ENCODE measurements at places on chromosomes 13 and 19.
A peak's percentile ranks its signal among the peaks of the same experiment; 100 is the strongest.

DNA sequence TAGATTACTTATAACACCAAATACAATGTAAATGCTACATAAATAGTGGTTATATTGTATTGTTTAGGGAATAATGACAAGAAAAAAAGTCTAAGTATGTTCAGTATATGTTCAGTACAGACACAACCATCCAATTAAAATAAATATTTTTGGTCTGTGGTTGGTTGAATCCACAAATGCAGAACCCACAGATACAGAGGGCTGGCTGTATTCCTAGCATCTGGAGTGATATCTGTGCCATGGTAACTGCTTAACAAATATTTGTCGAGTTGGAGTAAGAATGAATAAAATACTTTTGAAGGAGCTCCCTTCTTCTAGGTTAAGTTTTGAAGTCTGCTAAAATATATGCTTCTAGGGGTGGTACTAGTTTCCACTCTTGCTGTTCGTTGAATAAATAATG is 241.0 kb downstream of the KLF5 start:
- DNase-seq, result peak; percentile 15

DNA sequence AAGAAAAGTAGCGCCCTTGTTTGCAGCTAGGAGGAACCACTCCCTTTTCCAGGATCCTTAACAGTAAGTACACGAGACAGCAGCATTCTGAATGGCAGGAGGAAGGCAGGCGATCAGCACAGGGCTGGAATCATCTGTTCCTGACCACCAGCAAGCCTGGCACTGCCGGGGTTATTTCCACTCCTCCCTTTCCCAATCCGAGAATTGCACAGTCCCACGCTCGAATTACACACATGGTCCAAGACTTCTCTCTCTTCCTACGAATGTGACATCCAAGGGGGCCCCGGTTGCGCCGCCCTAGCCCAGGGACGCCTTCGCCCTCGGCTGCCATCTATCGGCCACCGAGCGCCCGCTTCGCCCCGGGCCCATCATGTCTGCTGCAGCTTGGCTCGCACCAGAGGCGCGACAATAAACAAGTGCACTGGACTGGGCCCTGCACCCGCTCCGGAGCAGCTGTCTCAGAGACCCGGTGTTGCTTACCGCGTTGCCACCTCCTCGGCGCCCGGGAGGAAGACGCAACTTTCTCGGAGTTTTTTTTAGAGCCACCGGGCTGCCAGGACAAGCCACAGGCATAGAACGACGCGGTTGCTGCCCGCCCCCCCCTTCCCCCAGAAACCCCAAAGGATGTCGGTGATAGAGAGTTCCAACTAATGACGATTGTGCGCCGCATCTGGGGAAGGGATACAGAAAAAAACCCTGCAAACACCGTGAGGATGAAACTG is at the start of gene SLITRK5:
Gene SLITRK5 (plus strand): TSS at position 341 of the 722 bp plus-strand sequence. CDS start 4,018 bp downstream, outside the sequence.
- peak; percentile 36 for DNase-seq

DNA sequence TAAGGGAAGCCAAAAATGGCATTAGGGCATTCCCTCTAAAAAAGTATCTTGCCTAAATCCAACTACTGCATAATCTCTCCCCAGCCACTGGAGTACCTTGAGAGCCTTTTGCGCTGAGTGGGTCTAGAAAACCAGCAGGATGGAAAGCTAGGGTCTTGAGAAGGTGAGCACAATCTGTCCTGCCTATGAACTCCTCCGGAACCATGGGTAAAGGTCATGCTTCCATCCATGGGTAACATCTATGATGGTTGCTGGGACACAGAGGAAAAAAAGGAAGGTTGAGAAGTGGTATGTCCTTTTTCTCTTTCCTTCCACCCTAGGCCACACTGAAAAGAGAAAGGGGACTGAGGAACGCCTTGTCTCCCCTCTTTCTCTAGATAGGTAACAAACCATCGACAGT is 52.4 kb downstream of the ZNF676 start:
- peak; percentile 13 for DNase-seq

DNA sequence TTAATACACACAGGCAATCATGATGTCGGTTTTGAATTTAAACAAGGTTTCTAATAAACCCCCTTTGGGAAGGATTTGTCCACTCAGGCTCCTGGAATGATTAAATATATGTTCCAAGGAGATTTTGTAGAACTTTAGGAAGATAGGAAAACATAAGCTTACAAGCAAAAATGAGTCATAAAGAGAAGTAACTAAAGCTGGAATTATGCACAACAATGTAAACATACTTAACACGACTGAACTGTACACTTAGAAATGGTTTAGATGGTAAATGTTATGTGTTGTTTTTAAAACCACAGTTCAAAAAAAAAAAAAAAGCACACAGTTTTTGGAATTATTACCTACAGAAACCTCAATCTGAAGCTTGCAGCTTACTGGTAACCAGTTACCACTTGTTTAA is 304.4 kb downstream of the NALCN start:
- DNase-seq, result no peak

- DNase-seq, result peak; percentile 54
Observed at GRCh38 chr13:32284927-32285632, 30.1 kb downstream of the ZAR1L start.

- DNase-seq, result no peak
Observed at GRCh38 chr13:98997738-98998641, 20.1 kb upstream of the DOCK9 start.

GRCh38 chr13:107291875-107292274 is 723.9 kb upstream of the ARGLU1 start:
- no peak for DNase-seq

DNA sequence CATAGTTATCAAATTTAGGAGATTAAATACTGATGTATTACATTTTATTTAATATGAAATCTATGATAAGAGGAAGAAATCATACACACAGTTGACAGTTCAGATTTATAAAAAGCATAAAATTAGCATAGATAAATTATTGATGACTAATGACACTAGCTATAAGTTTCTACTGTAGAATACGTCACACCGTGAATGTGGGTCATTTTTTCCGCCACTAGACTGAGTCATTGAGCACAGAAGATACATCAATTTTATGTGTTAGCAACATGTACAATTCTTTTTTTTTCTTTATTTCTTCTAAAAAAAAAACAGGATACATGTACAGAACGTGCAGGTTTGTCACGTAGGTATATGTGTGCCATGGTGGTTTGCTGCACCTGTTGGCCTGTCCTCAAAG is 22.2 kb downstream of the AP2S1 start:
- DNase-seq, result peak; percentile 84

- no peak for DNase-seq
Observed at GRCh38 chr13:74346960-74347359, 212.8 kb upstream of the KLF12 start.

GRCh38 chr13:35093356-35093755 is 151.3 kb downstream of the NBEA start:
- DNase-seq, result no peak

GRCh38 chr13:28716511-28716910 is 2.3 kb downstream of the SLC46A3 start:
- peak; percentile 83 for DNase-seq

- DNase-seq, result no peak
Observed at GRCh38 chr13:30375265-30375835, 46.9 kb upstream of the UBE2L5 start.

GRCh38 chr13:70108356-70109105 is at the start of gene KLHL1:
KLHL1 (minus strand) TSS chr13:70108452; CDS start chr13:70107699, 753 bp downstream.
- no peak for DNase-seq

GRCh38 chr19:4361152-4362046 is 18.0 kb downstream of the MPND start:
- no peak for DNase-seq

DNA sequence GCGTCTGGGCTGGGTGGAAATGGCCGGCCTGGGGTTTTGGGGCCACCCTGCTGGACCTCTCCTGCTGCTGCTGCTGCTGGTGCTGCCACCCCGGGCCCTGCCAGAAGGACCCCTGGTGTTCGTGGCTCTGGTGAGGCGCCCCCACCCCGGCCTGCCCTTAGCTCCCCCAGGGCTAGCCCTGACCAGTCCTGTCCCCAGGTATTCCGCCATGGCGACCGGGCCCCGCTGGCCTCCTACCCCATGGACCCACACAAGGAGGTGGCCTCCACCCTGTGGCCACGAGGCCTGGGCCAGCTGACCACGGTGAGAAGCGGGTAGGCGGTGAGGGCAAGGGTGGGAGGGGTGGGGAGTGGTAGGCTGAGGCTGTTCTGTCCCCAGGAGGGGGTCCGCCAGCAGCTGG is at the start of gene ACP4:
Gene ACP4 (plus strand): TSS at position 20 of the 400 bp plus-strand sequence. CDS start 0 bp downstream, at position 20.
- DNase-seq, result no peak

- peak; percentile 97 for DNase-seq
Observed at GRCh38 chr19:20051841-20052768, 12.8 kb upstream of the ZNF682 start.

- no peak for DNase-seq
Observed at GRCh38 chr19:49229416-49229815, 71.8 kb downstream of the TRPM4 start.

GRCh38 chr13:40206241-40207000 is 460.0 kb downstream of the FOXO1 start:
- no peak for DNase-seq

DNA sequence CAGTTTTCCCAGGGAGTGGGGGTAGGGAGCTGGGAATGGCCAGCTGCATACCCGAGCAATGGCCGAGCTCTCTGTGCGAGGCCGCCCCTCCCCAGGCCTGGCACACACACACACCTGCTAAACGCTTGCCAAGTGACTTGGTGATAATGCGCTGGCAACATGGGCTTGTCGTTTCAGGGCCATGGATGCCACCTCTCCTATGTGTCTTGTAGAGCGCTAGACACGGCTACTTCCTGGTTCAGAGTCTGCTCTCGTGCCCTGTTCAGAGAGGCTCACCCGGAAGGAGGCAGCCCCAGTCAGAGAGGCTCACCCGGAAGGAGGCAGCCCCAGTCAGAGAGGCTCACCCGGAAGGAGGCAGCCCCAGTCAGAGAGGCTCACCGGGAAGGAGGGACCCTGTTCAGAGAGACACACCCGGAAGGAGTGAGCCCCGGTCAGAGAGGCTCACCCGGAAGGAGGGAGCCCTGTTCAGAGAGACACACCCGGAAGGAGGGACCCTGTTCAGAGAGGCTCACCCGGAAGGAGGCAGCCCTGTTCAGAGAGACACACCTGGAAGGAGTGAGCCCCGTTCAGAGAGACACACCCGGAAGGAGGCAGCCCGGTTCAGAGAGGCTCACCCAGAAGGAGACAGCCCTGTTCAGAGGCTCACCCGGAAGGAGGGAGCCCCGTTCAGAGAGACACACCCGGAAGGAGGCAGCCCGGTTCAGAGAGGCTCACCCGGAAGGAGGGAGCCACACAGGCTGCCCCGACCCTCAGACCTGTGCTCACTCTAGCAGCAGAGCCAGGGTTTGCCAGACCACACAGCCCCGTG is 4.2 kb downstream of the ADPRHL1 start:
- DNase-seq, result no peak

DNA sequence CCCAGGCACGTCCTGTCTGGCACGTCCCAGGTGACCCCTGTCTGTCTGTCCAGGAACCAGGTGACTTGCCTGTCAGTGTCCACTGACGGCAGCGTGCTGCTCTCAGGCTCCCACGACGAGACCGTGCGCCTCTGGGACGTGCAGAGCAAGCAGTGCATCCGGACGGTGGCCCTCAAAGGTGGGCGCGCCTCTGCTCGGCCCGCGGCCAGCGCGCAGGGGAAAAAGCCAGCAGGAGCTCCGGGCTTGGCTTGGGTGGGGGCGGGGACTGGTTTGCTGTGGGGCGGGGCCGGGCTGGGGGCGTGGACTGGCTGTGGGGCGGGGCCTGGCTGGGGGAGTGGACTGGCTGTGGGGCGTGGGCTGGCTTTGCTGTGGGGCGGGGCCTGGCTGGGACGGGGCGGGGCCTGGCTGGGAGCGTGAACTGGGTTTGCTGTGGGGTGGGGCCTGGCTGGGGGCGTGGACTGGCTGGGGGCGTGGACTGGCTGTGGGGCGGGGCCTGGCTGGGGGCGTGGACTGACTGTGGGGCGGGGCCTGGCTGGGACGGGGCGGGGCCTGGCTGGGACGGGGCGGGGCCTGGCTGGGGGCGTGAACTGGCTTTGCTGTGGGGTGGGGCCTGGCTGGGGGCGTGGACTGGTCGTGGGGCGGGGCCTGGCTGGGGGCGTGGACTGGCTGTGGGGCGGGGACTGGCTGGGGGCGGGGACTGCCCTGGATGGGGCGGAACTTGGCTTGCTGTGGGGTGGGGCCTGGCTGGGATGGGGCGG is 7.2 kb downstream of the WDR18 start:
- peak; percentile 46 for DNase-seq

DNA sequence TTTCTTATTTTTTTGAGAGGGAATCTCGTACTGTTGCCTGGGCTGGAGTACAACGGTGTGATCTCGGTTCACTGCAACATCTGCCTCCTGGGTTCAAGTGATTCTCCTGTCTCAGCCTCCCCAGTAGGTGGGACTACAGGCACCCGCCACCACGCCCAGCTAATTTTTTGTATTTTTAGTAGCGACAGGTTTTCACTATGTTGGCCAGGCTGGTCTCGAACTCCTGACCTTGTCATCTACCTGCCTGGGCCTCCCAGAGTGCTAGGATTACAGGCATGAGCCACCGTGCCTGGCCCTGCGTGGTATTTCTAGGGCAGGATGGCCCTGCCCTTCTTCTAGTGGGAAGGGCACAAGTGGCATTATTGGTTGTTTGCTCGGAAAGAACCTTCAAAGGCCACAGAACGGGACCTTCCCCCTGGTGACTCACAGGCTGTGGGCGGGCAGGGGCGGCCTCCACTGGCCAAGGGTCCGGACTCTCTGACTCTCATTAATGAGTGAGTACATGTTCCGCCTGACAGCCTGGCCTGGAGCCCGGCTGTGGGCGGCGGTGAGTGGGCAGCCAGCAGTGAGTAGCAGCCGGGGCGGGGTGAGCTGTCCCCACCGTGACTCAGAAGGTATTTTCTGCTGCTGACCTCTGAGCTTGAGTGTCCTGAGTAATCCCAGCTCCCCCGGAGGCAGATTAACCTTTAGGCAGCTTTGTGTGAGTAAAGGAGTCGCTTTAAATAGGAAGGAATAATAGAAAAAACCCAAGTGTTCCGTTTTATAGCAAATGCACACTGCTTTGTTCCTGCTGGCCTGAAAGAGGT is 5.1 kb downstream of the DOT1L start:
- DNase-seq, result peak; percentile 92

DNA sequence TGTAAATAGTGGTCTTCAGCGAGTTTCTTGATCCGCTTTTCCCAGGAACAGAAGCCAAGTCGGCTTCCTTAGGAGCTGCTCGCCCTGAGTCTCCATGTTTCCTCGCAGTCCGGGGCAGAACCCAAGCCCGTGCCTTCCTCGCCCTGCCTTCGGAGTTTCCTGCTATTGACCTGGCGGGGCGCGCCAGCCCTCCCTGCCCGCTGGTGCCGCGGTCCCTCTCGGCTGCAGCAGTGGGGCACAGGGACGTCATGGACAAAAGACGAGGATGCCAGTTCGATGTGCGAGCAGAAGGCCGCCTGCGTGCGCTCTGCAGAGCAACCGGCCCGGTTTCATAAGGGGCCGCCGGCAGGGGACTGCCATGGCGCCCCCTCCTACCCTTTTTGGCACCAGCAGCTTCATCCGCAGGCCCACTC is 156.6 kb downstream of the TM9SF2 start:
- DNase-seq, result peak; percentile 26
